Transverse colon (tissue), 4 donors: ENCODE measurements at places on chromosomes 5 and 9. TPM values are rescaled to one million over a fixed set of nuclear protein-coding genes. Genes with fewer than 3 reads are reported as not detected.

DNA sequence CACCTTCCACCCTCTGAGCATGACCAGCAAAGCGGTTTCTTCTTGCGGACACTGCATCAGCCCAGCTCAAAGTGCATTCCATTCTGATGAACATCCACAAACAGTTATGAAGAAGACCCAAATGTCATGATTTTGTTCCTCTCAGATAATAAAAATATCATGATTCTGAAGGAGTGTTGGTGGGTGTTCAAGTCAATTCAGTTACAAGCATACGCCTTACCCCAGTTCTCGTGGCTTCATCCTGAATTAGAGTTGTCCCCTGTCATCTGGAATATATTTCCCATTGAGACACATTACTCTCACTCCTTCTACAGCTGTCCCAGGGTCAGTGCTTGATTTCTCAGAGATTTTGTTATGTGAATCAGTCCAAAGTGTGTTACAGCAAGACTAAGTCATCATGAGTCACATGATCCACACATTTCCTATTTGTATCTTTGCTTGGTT is 325.4 kb downstream of the RFX3 start:
- no peak for DNase-seq

The PCDHGB6 gene
- total RNA-seq: 1.9 TPM

DNA sequence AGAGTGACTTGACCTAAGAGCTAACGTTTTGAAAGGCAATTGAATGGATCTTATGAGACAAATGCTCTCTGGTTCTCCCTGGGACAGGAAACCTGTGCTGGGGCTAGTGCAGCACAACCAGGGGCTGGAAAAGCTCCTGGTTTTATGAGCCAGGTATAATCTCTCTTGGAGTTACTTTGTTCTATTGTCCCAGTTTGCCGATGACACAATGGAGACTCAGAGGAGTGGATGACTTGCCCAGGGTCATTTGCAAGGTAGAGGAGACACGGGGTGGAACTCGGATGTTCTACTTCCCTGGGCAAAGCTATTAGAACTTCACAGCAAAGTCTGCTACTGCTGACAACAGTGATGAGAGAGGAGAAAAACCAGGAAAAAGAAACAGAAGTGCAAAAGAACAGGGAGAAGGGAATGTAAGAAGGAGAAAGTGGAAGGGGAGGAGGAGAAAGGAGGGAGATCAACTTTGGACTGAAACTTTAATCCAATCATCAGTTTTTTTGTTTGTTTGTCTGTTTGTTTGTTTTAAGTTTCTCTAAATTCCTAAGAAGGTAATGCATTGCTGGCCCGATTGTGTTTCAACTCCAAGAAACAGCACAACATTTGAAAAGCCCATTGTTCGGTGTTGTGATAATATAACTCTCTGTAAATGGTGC is 7.4 kb upstream of the GSN start:
- DNase-seq: no peak

The ORM1 gene
- total RNA-seq: not detected

- no peak for DNase-seq
These were observed 6.9 kb upstream of the ZBTB5 start for GRCh38 chr9:37471942-37472684.

The PCDHB3 gene
- total RNA-seq: 0.82 TPM

The GDA gene
- total RNA-seq: 58.4 TPM

The TMEM215 gene
- total RNA-seq: not detected

The SPATA31D4 gene
- not detected for total RNA-seq

The C9 gene
- total RNA-seq: not detected

GRCh38 chr9:132810314-132810713 is 67.8 kb downstream of the AK8 start:
- DNase-seq: no peak

DNA sequence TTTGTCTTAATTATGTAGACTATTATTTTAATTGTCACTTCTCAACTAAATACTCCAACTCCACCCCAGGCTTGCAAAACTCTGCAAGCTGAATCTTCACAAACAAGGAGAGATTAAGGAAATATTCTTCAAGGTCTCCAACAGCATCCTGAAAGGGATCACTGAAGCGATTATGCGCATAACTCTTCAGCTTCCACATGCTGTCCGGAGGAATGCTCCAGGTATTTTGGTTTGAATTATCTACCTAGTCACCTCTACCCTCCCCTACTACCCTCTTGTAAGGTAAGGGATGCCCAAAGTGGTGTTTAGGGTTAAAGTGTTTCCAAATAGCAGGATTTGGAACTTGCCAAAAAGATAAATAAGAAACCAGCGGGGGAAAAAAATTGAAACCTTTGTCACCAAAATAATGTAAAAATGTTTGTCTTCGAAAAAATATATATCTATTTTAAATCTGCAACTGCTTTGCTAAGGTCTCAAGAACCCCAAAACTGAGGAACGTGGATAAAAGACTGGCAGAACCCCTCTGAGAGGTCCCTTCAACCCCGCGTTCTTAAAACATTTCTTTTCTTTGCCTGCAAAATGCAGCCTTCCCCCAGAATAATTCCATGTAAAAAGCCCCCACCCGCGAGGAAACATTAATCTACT is 11.6 kb downstream of the PTCH1 start:
- no peak for DNase-seq

DNA sequence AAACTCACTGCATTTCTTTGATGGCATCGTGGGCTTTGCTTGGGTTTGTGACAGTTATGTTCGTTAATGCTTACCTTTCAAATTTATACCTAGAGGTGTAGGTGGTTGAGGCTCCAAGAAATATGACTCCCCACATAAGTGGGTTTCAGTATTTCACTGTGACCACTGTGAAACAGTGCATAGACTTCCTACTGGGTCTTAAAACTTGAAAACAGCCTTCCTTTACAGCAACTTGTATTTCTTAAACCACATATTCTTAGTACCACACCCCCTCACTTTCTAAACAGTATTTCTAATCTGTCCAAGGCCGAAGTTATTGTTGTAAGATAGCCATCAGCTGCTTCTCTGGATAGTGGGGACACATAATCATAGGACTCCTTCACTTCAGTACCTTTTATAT is 48.3 kb downstream of the TMEFF1 start:
- no peak for DNase-seq

- peak; percentile 23 for DNase-seq
These were observed 1.6 kb downstream of the ANXA2R start for GRCh38 chr5:43038496-43038989.

DNA sequence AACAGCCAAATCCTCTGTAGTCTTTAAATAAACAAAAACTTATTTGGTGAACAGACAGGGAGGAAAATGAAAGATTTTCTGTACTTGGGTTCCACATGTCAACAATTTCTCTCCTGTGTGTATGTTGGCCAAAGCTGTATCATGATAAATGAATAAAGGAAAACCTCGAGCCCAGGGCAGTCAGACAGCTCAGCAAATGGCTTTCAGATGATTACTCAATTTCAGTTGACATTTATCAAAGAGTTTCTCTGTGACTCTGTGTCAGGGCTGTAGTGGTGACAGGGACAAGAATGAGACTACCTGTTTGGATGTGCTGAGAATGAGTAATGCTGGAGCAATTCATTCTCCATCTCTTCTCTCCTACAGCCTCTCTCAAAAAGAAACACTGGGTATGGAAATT is 45.7 kb upstream of the PTGS1 start:
- no peak for DNase-seq

The SMIM33 gene
- total RNA-seq: 0.64 TPM

The PCDHGA5 gene
- total RNA-seq: not detected

GRCh38 chr9:111282845-111283244 is 47.2 kb downstream of the OR2K2 start:
- no peak for DNase-seq

DNA sequence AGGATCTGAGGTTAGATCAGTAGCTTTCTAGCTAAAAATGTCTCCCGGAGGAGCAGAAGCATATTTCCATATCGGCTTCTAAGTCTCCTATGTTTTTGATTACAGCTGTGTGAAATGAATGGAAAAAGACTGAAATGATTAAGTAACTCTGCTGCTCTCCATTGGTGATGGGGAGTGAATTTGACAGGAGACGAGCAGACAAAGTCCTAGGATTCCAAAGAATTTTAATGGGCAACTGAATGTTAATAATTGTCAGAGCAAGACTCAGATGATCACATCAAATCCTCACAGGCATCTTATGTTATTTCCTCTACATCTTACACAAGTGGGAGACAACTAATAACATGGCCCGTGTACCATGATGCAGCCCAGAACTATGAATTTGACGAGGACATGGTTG is 66.8 kb downstream of the LIX1 start:
- DNase-seq: no peak
